ENCODE measurements at places on chromosomes 5 and 9.

DNA sequence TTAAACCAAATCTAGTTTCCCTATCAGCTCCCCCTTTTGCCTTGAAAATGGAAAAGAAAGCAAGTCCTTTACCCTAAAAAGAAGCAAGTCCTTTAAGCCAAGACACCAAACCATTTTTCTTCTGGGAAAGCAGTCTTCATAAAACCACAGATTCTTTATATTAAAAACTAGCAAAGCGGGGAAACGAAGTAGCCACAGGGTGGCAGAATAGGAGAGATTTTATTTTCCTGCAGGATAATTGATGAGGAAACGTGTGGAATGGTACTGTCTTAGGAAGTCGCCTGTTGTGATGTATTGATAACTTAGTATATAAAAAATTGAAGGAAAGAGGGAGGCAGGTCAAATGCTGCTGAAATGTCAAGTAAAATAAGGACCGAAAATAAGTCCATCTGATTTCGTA lies 41.1 kb downstream of the ZNF883 start:
- no peak for DNase-seq

GRCh38 chr5:1125030-1125357 lies 13.1 kb upstream of the SLC12A7 start:
- DNase-seq: no peak

- DNase-seq: no peak
These were observed 60.3 kb downstream of the LMNB1 start for GRCh38 chr5:126837242-126837641.

GRCh38 chr5:135491038-135491551 lies 38.9 kb upstream of the TIFAB start:
- DNase-seq: no peak

- DNase-seq: no peak
These were observed 171.2 kb downstream of the GAPVD1 start for GRCh38 chr9:125432715-125433385.

DNA sequence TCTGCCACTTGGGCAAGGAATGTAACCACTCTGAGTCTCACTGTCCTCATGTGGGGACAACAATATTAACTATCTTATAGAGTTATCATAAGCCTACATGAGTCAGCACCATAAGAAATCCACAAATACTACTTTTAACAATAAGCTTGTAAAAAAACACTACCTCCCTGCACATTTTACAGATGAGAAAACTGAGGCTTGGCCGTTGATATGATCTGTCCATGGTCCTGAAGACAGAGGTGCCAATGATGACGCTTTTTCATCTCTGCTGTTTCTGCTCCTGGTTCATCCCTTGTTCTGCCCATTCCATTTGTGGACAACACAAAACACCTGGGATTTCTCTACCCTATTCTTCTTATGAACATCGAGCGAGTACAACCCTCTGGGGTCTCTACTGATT lies 23.4 kb upstream of the STRBP start:
- DNase-seq: no peak

- DNase-seq: no peak
These were observed 339.2 kb downstream of the GLIS3 start for GRCh38 chr9:3960661-3961144.

GRCh38 chr5:31593665-31594064 lies 45.3 kb upstream of the PDZD2 start:
- no peak for DNase-seq

- no peak for DNase-seq
These were observed 167.7 kb downstream of the TARS1 start for GRCh38 chr5:33608344-33609041.

DNA sequence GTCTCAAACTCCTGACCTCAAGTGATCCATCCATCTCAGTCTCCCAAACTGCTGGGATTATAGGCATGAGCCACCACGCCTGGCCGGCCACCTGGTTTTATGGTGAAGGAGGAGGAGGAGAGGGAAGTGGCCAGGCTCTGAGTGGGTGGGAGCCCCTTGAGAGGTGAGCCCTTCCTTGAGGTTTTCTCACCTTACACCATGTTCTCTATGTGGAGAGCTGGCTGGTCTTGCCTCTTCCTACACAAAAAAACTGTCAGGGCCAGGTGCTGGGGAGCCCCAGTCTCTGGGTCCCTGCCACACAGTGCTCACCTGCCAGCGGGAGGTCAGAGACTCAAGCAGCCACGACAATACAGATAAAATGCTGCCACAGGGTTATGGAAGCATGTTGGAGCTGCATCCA lies 18.1 kb downstream of the SWI5 start:
- DNase-seq: no peak

- DNase-seq: no peak
These were observed 153.7 kb downstream of the NR2F1-AS1 start for GRCh38 chr5:93427316-93427715.

DNA sequence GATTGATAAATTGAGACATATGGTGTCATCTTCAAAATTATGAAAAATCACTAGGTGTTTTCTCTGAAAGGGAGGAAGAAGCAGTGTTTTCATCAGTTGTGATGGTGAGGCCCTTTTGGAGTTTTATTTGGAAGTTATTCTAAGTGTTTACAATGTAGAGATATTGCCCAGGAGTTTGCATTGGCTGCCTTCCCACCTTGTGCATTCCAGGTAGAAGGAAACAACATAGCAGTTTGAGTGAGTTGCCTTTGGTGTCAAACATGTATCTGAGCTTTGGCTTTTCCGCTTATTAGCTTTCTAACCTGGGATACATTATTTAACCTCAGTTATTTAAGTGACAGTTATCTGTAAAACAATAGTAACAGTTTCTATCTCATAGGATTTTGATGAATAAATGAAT lies 122.5 kb downstream of the SCAMP1 start:
- DNase-seq: no peak

- no peak for DNase-seq
These were observed 26.4 kb downstream of the TENT4A start for GRCh38 chr5:6739603-6740002.

GRCh38 chr9:14418301-14418940 lies 104.5 kb upstream of the NFIB start:
- DNase-seq: no peak

GRCh38 chr5:94157704-94158539 lies 416.5 kb upstream of the POU5F2 start:
- no peak for DNase-seq

DNA sequence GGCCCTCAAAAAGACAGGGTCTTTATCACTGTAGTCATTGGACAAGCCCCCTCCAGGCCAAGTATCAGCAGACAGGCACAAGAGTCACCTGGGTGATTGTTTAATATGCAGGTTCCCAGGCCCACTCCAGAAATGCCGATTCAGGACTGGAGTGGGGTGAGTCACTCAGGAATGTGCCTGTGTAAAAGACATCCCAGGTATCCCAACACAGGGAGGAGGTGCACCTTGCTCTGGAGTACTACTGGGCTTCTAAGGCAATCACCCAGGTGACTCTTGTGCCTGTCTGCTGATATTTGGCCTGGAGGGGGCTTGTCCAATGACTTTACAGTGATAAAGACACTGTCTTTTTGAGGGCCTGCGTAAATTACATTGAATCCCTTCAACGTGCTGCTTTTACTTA lies 40.6 kb downstream of the ACTL7B start:
- DNase-seq: no peak

DNA sequence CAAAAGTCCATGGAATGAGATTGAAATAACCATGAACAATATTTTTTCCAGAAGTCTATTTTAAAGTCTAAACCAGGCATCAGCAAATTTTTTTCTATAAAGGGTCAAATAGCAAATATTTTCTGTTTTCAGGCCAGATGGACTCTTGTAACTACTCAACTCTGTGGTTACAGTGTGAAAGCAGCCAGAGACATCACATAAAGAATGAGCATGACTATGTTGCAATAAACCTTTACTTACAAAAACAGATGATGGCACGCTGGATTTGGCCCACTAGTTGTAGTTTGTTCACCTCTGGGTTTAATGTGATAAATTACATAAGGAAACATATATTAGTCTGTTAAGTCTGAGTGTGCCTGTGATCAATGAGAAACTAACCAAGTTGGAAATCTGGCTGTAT lies 319.2 kb downstream of the TRPM3 start:
- no peak for DNase-seq

- DNase-seq: no peak
These were observed 17.2 kb upstream of the SLC25A51 start for GRCh38 chr9:37921168-37921510.

GRCh38 chr5:42965934-42966333 lies 74.2 kb downstream of the ANXA2R start:
- DNase-seq: no peak

- no peak for DNase-seq
These were observed 55.5 kb upstream of the STC2 start for GRCh38 chr5:173383711-173384110.

GRCh38 chr9:77562019-77562748 lies 85.9 kb downstream of the GNA14 start:
- no peak for DNase-seq

- DNase-seq: no peak
These were observed 2.3 kb upstream of the IRX2 start for GRCh38 chr5:2753452-2754420.

DNA sequence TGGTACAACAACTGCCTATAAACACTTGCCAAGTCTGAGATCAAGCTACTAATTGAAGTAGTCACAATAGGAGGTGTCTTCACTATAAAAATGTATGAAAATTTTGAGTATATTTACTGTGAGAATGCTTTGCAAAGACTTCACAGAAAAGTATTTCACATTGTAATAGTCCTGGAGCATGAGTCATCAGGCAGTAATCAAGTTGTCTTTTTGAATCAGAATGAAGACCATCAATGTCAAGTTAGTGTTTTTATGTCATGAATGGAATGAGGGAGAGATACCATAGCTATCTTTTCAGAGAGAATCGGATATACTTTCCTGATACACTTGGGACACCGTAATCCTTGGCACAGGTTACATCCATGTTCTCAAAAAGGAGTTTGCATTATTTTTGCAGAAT lies 466.9 kb upstream of the ARRDC3 start:
- DNase-seq: no peak

- no peak for DNase-seq
These were observed 4.2 kb downstream of the NR5A1 start for GRCh38 chr9:124502711-124503702.

DNA sequence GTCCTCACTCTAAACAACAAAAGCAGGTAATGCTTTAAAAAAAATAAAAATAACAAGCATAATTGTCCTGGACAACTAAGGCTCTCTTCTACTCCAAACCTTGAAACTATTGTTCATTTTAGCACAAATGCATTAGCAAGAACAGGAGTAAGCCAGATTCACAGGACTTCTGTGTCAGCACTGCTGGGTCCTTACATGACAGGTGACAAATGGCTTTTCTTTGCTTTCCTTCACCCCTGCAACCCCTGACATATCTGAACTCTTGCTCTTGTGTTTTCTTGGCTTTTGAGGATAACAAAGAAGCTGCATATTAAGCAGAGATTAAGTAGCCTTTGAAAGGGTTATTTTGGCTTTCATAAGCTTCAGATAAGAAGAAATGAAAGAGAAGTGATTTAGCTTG lies 71.1 kb downstream of the ZNF474 start:
- no peak for DNase-seq

DNA sequence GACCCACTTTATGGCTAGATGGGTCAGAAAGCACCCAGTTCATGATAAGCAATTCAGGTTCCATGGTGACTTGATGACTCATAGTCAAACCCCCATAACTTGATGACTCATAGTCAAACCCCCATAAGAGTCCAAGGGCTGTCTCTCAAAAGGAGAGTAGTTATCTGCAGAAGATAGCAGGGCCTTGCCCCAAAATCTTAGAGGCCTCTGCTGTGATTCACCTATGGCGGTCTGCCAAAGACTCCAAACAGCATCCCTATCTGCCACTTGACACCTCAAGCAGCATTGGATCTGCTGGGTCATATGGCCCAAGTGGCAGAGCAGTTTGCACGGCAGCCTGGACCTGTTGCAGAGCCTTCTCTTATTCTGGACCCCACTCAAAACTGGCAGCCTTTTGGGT lies 395.2 kb upstream of the KIF2A start:
- no peak for DNase-seq
